Upper lobe of left lung (tissue), 6 donors: ENCODE measurements at places on chromosomes 11 and 22. TPM values are rescaled to one million over a fixed set of nuclear protein-coding genes. Genes with fewer than 3 reads are reported as not detected.

- H3K36me3 ChIP-seq = no peaks in the 10 kb centered on the region
- H3K27me3 ChIP-seq = no peaks in the 10 kb centered on the region
- H3K4me1 ChIP-seq = peaks cover 69% of the 10 kb centered on the region
- no peak overlapping the region for H3K27ac ChIP-seq
Measured at GRCh38 chr22:26566994-26567393, 22.9 kb downstream of the TPST2 start.

DNA sequence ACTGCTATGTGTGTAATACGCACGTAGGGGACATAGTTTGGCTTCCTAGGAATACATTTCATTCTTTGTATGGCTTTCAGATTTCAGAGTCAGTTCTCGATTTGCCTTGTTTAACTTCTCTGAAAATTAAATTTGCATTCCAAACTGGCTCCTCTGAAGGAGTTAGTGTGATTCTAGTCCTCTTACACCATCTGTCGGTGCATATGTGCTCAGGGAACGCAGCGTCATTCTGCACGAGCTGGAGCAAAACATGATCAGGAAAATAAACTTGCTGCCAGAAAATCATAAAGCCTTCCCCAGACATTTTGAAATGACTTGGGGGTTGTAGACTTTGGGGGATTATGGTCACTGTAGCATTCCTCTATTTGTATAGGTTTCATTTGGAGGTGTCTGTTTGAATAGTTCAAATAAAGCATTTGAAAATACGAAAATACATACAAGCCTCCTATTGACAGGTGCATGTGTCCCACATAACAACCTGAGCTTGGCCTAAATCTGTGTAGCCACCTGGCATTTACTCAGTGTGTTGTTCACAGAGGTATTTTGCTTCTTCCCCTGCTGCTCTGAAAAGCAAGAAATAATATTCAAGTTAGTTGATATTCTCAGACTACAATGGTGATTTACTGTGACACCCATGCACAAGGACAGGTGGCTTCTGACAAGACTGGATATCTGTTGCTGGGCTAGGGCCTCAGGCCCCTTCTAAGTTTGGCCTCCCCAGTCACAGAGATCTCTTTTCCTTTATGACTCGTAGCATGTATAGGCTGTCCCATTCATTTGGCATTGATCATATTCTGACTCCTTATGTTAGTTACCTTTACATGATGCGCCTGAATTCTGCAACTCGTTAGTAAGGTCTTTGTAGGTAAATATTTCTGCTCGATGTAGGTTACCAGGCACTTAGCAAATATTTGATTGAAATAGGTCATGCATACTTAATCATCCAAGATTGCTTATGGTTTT is 81.6 kb upstream of the SORL1-AS1 start:
- H3K4me3 ChIP-seq = no peak overlapping the region
- no peaks in the 10 kb centered on the region for H3K27me3 ChIP-seq
- no peaks in the 10 kb centered on the region for H3K36me3 ChIP-seq
- no peaks in the 10 kb centered on the region for H3K4me1 ChIP-seq
- no peak for DNase-seq

DNA sequence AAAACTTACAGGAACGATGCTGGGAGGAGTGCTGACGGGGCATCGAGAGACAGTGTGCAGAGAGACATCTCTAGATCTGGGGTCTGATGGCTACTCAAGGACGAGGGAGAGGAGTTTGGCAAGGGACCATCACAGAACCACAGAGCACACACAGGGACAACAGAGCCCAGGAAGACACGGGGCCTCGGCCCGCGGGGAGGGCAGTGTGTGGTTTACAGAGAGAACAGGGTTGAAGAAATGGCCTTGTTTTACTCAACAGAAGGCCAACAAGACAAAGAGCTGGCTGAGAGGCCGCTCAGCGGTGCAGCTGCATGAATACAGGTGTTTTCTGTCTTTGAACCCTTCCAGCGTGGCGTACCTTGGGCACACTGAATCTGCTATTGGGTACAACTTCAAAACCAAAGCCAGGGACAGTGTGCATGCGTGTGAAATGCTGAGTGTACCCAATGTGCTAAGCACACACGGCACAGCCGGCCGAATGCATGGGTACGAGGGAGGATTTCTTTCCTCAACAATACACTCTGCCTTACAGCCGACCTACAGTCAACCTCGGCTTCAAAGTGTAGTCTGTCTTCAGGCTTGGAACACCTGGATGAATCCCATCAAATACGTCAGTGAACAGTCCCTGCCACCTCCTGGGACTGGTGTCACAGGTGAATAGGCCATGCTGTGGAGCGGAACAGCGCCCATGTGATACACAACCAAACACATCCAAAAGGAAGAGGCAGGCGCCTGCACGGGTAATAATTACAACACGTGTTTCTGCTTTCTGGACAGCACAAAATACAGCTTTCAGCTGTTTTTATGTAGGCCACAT is 20.7 kb upstream of the BID start:
- H3K4me3 ChIP-seq = no peak overlapping the region
- H3K27ac ChIP-seq = no peak overlapping the region
- peaks cover 2% of the 10 kb centered on the region for H3K4me1 ChIP-seq
- no peaks in the 10 kb centered on the region for H3K27me3 ChIP-seq
- DNase-seq = no peak
- peaks cover 5% of the 10 kb centered on the region for H3K36me3 ChIP-seq

GRCh38 chr11:123111465-123111864 is 49.5 kb upstream of the HSPA8 start:
- H3K36me3 ChIP-seq = no peaks in the 10 kb centered on the region
- H3K27ac ChIP-seq = no peak overlapping the region
- no peaks in the 10 kb centered on the region for H3K4me1 ChIP-seq
- no peak overlapping the region for H3K4me3 ChIP-seq
- H3K27me3 ChIP-seq = no peaks in the 10 kb centered on the region
- no peak for DNase-seq

The FREY1 gene
- total RNA-seq = 3.2 TPM

The NUCB2 gene
- total RNA-seq = 98.6 TPM

The DBX1 gene
- total RNA-seq = not detected

The IL18 gene
- total RNA-seq = 74.2 TPM
